ENCODE measurements at places on chromosomes 13 and 19. TPM values are rescaled to one million over a fixed set of nuclear protein-coding genes. Genes with fewer than 3 reads are reported as not detected.

DNA sequence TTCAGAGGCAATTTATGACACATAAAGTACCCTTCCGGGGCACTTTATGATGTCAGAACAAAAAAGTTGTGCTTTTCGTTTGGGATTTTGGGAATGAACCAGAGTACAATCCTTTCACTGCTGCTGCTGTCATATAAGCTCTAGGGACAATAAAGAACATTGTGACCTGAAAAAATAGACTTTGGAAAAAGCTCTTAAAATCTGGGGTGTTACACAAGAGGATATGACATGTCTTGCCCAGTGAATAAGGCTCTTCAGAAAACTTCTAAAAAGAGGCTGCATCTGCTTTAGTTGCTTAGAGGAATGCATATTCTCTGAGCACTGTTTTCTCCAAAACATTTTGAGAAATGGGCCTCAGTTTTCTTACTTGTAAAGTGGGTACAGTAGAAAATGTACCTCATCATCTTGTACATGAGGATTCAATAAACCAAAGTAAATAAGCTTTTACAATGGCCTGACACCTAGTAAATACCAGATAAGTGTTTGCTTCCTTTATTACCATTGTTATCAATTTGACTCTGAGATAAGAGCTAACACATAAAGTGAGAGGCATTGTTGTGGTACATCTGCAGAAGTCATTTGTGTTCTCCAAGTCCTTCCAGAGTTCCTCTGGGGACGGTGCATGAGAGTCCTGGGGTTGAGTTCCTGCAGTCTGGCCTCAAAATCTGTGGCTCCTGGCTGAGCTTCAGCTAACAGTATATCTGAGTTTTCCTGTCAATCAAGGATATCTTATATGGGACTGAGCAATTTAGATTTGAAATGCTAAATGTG is 67.4 kb upstream of the EDNRB start:
- no peak for DNase-seq

DNA sequence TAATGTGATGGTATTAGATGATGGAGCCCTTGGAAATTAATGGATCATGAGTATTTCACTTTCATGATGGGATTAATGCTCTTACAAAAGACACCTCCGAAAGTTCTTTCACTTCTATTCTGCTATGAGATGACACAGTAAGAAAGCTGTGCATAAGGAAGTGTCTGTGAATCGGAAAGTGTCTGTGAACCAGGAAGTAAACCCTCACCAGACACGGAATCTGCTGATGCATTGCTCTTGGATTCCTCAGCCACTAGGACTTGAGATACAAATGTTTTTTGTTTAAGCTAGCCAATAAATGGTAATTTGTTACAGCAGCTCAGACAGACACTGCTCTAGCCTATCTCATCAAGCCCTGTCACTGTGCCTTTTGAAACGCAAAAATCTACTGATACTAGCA is 440.4 kb upstream of the PRR20A start:
- no peak for DNase-seq

- DNase-seq, result no peak
These were observed 17.9 kb upstream of the TINCR start for GRCh38 chr19:5585461-5586299.

GRCh38 chr19:53785196-53785889 is 38.8 kb downstream of the NLRP12 start:
- peak; percentile 3 for DNase-seq

GRCh38 chr13:24632382-24633121 is 47.7 kb upstream of the ATP12A start:
- DNase-seq, result peak; percentile 59

- peak; percentile 35 for DNase-seq
These were observed 52.8 kb downstream of the THSD1 start for GRCh38 chr13:52353193-52353592.

- no peak for DNase-seq
These were observed 167.4 kb upstream of the OBI1 start for GRCh38 chr13:78826312-78826711.

- DNase-seq, result no peak
These were observed 26.4 kb upstream of the SCEL start for GRCh38 chr13:77508959-77509620.

- no peak for DNase-seq
These were observed 1.0 kb downstream of the POSTN start for GRCh38 chr13:37597477-37598025.

GFY gene
- total RNA-seq, result not detected

DNA sequence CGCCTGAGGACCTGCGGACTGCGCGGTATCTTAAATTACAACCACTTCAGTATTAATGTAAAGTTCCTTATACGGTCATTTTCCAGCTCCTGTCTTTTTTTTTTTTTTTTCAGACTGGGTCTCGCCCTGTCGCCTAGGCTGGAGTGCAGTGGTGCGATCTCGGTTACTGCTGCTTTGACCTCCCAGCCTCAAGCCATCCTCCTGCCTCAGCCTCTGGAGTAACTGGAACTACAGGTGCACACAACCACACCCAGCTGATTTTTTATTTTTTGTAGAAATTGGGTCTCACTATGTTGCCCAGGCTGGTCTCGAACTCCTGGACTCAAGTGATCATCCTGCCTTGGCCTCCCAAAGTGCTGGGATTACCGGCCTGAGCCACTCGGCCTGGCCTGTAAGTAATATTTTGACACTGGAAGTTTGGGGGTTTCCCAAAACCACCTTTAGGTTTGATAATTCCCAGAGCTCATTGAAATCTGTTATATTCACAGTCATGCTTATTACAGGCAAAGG is 406 bp upstream of the EID2B start:
- no peak for DNase-seq

ZNF285 gene
- 4.4 TPM for total RNA-seq

DNA sequence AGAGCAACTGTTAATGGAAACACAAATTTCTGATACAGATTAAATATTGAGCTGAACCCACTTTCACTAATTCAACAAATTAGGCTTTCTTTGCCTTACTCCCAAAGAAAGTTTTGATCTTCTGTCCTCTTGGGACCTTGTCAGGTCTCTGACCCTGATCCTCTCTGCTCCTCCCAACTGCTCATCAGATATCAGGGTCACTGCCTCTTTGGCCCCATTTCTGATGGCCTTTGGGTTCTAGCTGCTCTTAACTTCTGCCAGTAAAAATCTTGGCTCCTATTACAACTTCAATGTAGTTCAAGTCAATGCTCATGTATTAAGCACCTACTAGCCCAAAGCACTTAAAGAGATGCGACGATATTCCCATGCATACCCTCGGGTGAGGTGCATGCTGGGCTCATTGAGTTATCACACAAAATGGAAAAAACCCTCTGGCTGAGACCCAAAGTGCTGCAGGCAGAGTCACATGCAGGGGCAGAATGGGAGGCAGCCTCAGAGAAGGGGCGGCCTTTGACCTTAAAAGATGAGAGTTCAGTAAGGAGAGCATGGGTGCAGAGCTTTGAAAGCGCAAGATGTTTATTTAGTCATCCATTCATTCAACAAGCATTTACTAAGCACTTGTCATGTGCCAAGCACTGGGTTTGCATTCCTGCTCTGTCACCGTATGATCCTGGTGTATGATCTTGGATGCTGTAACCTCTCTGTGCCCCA is 183.4 kb downstream of the USP12 start:
- DNase-seq, result no peak

DNA sequence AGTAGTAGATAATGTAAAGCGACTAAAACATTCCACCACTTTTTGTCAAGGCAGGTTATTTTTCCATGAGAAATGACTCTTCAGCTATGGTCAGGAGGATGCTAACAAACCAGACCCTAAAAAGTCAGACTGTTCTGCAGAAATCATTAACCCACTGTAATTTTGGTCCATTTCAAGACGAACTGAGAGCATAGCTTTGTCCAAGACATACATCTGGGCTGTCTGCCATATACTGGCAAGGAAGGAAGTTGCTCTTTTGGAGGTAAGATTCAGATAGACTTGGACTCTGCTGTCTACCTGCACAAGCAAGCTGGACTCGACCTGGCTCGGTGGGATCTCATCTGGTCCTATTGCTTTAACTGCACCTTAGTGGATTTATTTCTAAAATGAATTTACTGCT is 207.8 kb downstream of the POSTN start:
- DNase-seq, result no peak

CCDC122 gene
- total RNA-seq, result 6.7 TPM

DNA sequence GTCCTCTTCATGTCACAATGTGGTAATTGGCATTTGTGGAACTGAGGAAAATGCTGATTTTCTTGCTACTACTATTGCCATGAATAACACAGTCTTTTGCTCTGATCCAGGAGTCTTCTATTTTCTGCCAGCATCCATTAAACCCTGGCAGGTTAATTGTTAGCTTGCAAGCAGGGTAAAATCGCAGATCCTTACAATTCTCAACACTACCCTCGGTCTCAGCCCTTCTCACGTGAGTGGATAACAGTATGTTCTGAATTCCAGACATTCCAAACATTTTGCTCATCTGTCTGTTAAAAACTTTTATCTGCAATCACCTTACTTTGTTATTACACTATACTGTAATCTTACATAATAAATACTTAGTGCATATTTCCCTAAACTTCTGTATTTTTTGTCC is 251.3 kb upstream of the ATXN8OS start:
- DNase-seq, result no peak

DNA sequence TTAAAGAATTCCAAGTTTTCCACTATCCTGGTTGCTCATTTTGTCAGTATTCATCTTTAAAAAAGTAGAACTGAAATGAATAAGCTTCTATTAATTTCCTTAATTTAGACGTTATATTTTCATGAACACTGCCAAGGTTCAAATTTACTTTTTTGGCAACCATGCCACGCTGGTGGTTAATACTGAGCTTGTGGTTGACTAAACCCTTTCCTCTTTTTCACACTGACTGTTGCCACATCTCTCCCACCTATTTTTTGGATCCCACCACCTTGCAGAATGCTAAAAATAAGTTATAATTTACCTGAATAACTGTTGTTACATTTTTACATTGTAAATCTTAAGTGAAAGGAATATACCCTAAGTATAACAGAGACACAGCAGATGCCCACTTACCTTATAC is 45.0 kb downstream of the FLT3 start:
- DNase-seq, result no peak

DNA sequence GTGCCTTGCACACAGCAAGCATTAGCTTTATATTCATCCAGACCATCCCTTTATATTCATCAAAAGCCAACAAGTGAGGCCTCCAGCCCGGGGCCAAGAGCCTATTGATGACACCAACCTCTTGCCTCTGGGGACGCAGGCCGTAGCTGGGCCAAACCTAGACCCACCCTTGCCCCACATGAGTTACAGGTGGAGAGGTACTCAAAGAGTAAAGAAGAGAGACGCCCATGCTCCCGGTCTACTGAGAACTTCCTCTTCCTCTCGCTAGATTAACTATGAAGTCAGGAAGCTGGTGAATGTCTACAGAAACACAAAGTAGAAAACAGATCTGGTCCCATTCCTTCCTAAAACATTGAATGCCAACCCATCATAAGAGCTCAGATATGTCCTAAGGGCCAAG is 3.8 kb upstream of the MLNR start:
- no peak for DNase-seq

GPC6 gene
- total RNA-seq, result 5.5 TPM

- DNase-seq, result peak; percentile 40
These were observed 11.1 kb downstream of the TEX101 start for GRCh38 chr19:43425567-43426392.

GRCh38 chr19:48152551-48152950 is 17.6 kb downstream of the LIG1 start:
- peak; percentile 20 for DNase-seq

DNA sequence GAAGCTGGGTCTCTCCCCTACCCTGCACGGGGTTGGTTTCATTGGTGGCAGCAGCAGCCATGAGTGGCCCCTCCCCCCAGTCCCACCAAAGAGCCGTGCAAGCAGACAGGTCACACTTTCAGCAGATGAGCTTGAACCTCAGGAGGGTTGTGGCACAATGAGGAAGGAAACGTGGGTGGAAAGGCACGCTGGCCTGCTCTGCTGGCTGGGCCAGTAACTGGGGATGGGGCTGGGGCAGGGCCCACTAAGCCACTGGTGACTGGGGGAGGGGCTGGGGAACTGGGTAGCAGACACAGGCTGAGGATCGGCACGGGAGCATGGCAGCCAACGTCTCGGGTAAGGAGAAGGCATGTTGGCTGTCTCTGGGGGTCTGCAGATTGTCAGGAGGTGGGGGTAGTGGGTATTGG is at the start of gene P2RY11:
P2RY11 (plus strand) TSS at position 289 of the 407 bp plus-strand sequence; CDS start at position 318, 29 bp downstream.
- DNase-seq, result no peak

GRCh38 chr19:17865364-17866311 is 5.9 kb downstream of the RPL18A start:
- DNase-seq, result peak; percentile 45

- DNase-seq, result no peak
These were observed 7.0 kb downstream of the SEMA6B start for GRCh38 chr19:4552525-4552819.

GRCh38 chr19:7902796-7903243 is 857 bp upstream of the MAP2K7 start:
- no peak for DNase-seq

ALKBH7 gene
- total RNA-seq, result 33.8 TPM

TSHZ3 gene
- 10.3 TPM for total RNA-seq

CGB7 gene
- 8.0 TPM for total RNA-seq

DNA sequence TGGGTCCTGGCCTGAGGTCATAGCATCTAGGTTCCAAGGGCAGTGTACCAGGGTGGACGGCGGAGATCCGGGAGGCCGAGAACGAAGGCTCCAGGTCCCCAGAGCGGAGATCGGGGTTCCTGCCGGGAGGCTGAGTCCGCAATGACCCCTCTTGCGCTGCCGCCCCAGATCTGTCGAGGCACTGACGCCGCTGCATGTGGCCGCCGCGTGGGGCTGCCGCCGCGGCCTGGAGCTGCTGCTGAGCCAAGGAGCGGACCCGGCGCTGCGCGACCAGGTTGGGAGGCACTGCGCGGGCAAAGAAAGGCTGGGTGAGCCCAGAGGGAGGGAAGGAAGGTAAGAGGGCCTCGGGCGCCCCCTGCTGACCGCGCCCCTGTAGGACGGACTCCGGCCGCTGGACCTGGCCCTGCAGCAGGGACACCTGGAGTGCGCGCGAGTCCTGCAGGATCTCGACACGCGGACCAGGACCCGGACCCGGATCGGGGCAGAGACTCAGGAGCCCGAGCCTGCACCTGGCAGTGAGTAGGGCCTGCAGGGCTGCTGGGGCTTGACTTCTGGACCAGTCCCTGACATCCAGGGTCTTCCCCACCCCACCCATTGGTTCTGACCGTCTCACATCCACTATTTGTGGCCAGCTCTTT is 906 bp downstream of the ANKLE1 start:
- peak; percentile 72 for DNase-seq

DNA sequence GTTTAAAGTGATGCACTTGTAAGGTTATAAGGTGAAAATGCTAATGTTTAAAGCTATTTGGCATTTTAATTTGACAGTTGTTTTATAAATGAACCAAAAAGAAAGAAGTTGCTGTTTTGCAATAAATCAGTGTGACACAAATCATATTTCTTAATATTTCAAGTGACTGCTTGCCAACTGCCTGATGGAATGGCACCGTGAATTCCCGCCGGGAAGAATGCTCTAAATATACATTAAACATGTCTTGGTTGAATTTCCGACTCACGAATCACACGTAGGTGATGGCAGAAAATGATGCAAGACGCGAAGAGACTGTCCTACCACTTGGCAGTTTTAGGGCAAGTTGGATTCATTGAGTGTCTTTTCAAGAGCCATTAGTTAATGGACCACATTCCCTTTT is 3.1 kb upstream of the GJB2 start:
- no peak for DNase-seq

DNA sequence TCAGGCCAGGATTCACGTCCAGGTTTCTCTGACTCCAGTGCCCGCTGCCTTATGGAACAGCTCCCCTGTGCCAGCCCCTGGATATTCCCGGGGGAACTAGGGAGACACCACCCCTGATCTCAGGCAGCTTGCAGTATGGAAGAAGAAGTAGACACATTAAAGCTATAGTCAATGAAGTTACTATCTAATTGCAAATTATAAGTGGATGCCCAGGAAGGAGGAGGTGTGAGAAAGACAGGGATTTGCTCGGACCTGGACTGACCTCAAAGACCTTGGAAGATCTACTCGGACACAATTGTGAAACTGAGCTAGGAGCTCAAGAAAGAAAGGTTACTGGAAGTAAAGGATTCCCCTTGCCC is 10.4 kb downstream of the SIGLEC11 start:
- DNase-seq, result no peak
